ENCODE measurements at places on chromosomes 2 and 18.
A peak's percentile ranks its signal among the peaks of the same experiment; 100 is the strongest.

DNA sequence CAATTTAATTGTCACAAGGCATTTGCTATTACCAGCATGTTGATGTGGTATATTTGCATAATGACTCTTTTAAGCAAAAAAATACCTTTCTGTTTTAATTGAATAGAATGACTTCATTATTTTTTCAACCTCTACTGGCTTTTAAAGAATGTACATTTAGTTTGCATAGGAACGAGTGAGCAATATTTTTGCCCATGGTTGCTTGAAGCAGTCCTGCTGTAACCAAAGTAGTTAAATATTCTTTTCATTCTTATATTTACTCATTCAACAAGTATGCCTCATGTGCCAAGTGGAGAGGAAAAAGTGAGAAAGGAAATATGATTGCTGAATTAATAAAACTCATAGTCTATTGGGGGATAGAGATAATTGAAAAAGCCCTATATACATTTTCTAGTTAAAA lies 184.7 kb downstream of the DSEL start:
- no peak for DNase-seq

DNA sequence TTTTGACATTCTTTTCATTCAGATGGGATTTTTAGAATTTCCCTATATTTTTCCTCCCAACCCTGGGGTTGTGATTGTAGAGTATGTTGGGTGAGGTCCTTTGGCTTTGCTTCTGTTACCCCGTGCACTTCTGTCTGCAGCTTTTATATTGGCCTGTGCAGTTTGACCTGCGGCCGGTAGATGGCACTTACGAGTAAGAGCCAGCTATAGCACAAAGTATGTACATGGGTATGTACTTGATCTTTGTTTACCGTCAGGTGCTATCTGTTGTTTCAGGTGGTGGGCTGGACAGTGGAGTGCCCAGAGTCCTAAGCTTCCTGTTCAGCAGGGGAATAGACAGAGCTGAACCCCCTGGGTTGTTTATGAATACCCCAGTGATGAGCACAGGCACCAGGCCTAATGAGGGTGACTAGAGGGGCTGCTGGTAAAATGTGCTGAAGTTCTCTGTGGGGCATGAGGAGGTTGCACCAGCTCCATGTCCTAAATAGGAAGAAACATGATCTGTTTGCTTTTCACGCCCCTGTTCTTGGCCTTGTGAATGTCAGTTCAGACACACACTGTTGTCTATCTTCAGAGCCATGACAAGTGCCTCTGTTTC lies 58.9 kb upstream of the THUMPD2 start:
- peak; percentile 22 for DNase-seq

- no peak for DNase-seq
Measured at GRCh38 chr2:238504181-238504931, 77.6 kb downstream of the ASB1 start.

- DNase-seq, result no peak
Measured at GRCh38 chr2:173929441-173929840, 35.7 kb downstream of the SP3 start.

DNA sequence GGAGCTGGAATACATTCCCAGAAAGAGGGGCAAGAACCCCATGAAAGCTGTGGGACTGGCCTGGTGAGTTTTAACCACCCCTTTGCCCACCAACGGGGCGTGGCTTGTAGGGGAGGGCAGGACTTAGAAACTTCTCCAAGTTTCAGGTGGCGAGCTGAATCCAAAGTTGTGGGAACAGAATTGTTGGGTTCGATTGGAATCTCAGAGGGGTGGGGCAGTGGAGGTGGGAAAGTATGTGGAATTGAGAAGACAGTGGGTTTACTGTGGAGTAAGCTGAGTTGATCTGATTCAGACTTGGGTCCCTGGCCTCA lies 1.1 kb downstream of the PNKD start:
- DNase-seq, result no peak

GRCh38 chr2:119469131-119469530 lies 37.5 kb downstream of the TMEM37 start:
- no peak for DNase-seq

- DNase-seq, result no peak
Measured at GRCh38 chr18:79251021-79251420, 144.7 kb upstream of the NFATC1 start.

DNA sequence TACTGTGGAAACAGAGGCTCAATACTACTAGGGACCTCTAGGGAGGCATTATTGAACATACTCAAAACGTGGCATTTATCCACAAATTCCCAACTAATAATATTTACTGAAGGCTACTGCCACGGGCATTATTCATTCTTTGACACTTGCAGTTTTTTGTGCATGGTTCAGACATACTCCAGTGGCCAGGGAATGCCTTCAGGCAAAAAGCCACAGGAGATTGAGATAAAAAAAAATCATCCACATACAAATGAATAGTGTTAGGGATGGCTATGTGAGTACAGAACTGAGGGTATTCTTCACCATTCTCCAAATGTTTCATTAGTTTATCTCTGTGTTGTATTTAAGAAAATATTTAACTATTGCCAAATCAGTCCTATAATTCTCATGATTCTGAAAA lies 974.9 kb upstream of the PIK3C3 start:
- DNase-seq, result no peak

Measured in activated CD4-positive, alpha-beta memory T cell treated with anti-CD3 and anti-CD28 coated beads for 36 hours (primary cell).